Cerebellum (tissue), 4 donors: ENCODE measurements at places on chromosomes 11 and 22. TPM values are rescaled to one million over a fixed set of nuclear protein-coding genes. Genes with fewer than 3 reads are reported as not detected.
A peak's percentile ranks its signal among the peaks of the same experiment; 100 is the strongest.

- DNase-seq, result no peak
Observed at GRCh38 chr11:38448284-38448683, 1850.2 kb upstream of the RAG2 start.

The CARD18 gene
- total RNA-seq, result not detected

The DEFB131B gene
- total RNA-seq, result not detected

DNA sequence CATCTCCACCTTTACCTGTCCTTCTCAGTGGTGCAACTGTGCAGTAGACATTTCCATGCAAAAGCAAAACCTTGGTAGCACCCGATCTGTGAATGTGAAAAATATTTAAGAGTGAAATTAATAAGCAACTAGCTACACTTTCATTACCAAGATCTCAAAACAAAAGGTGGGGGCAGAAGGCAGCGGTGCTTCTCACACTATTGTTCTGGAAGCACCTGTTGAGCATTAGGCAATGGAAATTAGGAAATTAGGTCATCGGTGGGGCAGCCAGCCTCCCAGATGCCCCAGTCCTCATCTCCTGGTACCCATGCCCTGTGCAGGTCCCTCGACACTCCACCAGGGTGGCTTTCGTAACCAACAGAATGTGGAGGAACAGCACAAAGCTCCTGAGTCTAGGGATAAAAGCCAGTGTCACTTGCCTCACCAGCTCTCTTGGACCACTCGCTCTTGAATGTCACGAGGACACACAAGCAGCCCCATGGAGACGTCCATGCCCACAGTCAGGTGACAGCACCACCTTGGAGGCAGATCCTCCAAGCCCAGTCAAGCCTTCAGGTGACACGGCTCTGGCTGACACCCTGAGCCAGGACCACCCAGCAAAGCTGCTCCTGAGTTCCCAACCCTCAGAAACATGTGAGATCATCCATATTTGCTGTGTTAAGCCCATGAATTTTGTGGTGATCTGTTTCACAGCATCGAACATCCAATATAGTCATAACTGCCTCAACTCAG lies 3.3 kb downstream of the LTO1 start:
- no peak for DNase-seq

- peak; percentile 70 for DNase-seq
Observed at GRCh38 chr22:28015676-28016601, 96.9 kb upstream of the PITPNB start.

- no peak for DNase-seq
Observed at GRCh38 chr11:33172996-33173395, 11.7 kb upstream of the CSTF3 start.

DNA sequence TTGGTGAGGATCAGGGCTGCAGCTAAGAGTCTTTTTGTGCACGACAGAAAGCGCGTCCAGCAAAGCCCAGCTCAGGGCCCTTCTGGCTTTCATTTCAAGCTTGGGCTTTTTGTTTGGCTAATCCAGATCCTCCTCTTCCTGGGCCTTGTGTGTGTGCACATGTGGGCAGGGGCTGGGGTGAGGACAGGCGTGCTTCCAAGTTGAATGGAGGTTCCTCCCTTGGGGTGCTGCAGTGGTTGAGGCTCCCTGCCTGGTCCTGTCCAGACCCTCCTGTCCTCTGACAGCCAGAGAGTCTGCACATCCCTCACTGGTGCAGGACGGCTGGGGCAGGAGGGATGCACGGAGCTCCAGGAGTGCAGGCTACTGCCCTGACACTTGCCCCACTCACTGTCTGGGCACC lies 62.0 kb upstream of the NECTIN1 start:
- DNase-seq, result no peak

- no peak for DNase-seq
Observed at GRCh38 chr11:76523147-76523546, 78.3 kb downstream of the EMSY start.

The OR10D3 gene
- total RNA-seq, result not detected

DNA sequence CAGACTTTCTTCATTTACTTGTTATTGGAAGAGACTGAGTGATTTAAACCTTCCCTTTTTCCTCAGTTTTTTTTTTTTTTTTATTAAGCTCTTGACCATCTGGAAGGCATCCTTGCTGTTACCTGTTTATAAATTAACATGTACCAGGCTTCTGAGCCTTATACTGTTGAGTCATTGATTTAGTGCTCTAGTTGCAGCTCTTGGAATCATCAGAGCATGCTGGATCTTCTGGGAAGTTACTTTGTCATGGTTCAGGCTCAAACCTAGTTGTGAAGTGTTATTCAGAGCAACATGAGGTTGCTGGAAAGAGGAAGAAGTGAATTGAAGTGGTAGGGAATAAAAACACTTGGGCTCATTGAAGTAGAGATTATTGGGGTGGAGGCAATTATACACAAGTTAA lies 6.3 kb downstream of the ZDHHC5 start:
- no peak for DNase-seq

The NXPE1 gene
- not detected for total RNA-seq

The IGSF22 gene
- 0.45 TPM for total RNA-seq

- DNase-seq, result no peak
Observed at GRCh38 chr22:27810609-27811151, 9.1 kb upstream of the MN1 start.

The FOLH1 gene
- total RNA-seq, result 5.2 TPM

GRCh38 chr11:94271885-94272372 lies 32.5 kb upstream of the IZUMO1R start:
- DNase-seq, result no peak

The APBB1 gene
- 139 TPM for total RNA-seq

The ANKK1 gene
- not detected for total RNA-seq

DNA sequence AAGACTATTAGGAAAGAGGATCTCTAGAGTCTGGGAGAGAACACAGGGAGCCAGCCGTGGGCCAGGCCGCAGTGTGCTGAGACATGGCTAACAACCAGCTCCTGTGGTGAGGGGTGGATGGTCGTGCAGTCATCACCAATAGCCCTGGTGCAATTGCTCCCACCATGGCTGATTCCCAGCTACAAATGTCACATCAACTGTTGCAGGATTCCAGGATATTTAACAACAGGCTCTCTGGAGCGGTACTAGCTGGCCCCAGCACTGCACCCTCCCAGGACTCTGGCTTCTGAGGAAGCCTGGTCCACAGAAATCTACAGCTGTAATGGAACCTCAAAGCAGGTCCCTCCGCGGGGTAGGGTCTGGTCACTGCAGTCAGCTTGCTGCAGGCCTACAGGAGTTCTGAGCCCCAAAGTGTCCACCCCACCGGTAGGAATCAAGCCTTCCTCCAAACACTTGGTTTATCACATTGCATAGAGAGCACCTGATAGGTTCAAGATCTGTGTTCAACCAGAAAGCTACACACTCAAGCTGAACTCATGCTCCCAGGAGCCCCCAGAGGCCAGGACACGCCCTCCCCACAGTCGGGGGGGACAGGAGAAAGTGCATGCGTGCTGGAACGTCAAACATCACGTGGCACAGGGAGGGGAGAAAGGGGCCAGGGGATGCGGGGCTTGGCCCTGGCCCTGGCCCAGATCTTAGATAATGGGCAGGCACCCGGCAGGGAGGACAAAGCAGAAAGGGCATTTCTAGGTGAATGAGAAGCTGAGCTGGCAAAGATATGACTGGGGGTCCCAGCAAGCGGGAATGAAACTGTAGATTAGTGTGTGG lies 609.0 kb downstream of the TBC1D22A start:
- no peak for DNase-seq

The SNX32 gene
- total RNA-seq, result 4.9 TPM

- no peak for DNase-seq
Observed at GRCh38 chr11:43392713-43393112, 34.0 kb downstream of the TTC17 start.

The AIFM3 gene
- 6.4 TPM for total RNA-seq

The MYO18B gene
- 0.36 TPM for total RNA-seq

GRCh38 chr11:103939694-103940093 lies 96.7 kb upstream of the DDI1 start:
- DNase-seq, result no peak

DNA sequence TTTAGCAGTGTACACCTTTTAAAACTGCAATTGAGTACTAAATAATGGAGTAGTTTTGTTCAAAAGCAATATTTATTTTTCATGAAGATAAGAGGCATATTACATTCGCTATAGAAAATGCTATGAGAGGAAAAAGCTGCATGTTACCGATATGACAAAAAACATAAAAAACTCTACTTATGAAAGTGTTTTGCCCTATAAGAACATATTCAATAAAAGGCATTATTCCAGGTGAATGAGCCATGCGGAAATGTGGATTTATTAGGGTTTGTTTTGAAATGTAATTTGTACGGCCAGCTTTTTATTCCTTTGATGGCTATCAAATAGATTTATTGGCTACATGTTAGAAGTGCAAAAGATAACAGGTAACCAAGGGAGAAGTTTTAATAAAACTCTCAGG lies 129.3 kb upstream of the DDI1 start:
- DNase-seq, result no peak

DNA sequence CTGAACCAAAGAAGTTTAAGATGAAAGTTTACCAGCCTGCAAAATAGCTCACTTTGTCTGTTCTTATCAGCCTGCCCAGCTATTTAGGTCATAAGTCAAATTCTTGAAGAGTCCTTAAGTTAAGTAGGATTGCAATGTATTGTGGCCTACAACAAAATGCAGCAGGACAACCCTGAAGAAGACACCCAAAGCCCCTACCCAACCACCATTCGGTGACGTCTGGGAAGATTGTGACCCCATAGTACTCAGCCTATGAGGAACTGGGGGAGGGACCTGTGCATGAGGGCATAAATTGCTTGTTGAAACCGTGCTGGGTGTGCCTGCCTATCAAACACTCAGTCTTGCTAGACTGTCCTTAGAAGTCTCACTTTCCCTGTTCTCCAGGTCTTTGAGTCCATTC lies 50.5 kb upstream of the FDX1 start:
- no peak for DNase-seq

- no peak for DNase-seq
Observed at GRCh38 chr11:122146475-122146874, 30.5 kb upstream of the BLID start.

GRCh38 chr11:117319214-117319840 lies 3.3 kb upstream of the BACE1 start:
- no peak for DNase-seq

GRCh38 chr11:126497581-126498122 lies 142.2 kb downstream of the ST3GAL4 start:
- DNase-seq, result no peak

- peak; percentile 32 for DNase-seq
Observed at GRCh38 chr11:46421257-46421880, 29.8 kb upstream of the CHRM4 start.

- no peak for DNase-seq
Observed at GRCh38 chr11:77668760-77669159, 31.2 kb upstream of the CLNS1A start.

The HORMAD2 gene
- total RNA-seq, result 0.27 TPM

DNA sequence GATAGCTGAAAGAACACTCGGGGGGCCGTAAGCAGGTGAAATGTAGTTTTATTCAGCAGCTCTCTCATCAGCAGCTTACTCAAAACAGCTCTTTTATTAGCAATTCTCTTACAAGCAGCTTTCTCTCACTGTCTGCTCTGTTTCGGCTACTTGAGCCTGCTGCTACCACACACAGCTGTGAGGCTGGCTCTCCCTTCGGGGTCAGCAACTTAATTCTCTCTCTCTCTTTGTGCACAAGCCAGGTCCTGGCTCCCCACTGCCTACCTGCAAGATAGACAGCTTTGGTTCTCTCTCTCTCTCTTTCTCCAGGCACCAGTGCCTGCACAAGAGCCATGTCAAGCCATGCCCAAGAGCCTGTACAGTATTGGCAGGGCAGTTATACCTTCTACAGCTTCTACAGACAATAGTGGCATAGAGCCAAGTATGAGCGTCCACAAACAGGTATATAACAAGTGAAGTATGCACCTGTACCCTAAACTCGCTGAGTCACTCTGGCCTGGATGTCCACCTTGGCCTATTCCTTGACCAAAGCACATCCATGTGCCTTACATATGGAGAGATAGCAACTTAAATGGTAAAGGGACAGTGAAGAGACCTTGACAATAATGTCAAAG lies 110.8 kb downstream of the MTNR1B start:
- DNase-seq, result no peak

The TSGA10IP gene
- total RNA-seq, result not detected

DNA sequence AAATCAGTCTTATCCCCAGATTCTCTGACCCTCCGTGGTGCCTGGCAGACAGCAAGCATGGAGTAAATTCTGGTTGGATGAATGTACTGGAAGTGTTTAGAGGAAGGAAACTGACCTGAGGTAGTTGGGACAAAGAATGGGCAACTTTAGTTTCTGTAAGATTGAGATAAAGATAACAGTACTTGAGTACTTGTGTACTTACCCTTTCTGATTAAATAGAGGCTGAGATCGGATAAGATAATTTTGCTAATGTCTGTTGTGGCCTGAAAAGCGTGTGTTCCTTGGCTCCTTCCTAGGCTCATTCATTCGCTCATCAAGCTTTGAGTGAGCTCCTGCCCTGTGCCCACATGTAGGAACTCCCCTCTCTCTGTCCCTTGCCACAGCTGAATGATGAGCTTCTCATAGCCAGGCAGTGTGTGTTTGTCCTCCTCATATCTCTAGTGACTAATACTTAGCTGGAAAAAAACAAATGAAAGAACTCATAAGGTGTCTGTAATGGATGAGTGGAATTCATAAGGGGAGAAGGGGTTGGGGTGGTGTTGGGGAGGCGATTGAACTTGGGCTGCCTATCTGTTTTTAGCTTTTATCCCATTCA lies 118.1 kb downstream of the DBX1 start:
- no peak for DNase-seq

The TFIP11 gene
- 22.8 TPM for total RNA-seq

- DNase-seq, result no peak
Observed at GRCh38 chr11:64849598-64850356, 5.3 kb upstream of the CDC42BPG start.

DNA sequence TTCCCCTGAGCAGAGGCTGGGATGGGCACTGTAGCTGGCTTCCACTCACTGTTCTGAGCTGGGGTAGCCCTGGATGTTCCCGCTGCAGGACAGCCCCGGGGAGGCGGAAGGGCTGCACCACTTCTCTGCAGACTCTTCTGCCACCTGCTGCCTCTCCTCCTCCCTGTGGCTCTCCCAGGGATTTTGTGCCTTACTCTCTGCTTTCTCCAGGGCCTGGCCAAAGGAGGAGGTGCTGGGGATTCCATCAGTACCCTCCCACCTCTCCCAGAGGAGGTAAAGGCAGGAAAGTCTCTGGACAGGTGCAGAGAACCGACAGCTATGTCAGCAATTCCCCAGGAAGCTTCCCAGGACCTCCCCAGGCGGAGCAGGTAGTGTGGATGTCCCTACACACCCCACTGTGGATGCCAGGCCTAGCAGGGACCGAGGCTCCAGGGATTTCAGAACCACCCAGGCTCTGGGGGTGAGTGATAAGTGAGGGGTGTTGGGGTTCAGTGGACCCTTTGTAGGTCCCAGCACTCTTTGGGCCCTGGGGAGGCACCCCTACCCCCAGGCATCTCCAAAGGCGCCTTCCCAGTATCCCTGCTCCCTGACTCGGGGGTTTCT lies 11.3 kb downstream of the DUSP8 start:
- no peak for DNase-seq
